ENCODE measurements at places on chromosomes 1 and 21.

DNA sequence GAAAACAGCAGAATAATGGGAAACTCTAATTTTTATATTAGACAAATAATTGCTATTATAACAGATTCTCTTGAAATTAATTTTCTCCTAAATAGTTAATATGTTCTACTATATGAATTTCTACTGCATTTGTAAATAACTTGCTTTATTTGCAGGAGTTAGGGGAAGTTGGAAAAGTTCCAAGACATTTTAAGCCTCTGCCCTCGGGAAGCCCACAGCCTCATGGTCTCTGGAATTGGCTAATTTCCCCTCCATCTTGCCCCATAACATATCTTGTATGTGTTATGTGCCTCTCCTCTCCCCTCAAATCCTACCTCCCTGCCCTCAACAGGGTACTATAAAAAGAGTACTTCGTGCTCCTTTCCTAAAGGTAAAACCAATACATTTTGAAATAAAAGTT is 271.4 kb upstream of the NR5A2 start:
- DNase-seq: peak; percentile 10

- no peak for DNase-seq
These were observed 75.5 kb upstream of the GPR88 start for GRCh38 chr1:100462326-100463025.

DNA sequence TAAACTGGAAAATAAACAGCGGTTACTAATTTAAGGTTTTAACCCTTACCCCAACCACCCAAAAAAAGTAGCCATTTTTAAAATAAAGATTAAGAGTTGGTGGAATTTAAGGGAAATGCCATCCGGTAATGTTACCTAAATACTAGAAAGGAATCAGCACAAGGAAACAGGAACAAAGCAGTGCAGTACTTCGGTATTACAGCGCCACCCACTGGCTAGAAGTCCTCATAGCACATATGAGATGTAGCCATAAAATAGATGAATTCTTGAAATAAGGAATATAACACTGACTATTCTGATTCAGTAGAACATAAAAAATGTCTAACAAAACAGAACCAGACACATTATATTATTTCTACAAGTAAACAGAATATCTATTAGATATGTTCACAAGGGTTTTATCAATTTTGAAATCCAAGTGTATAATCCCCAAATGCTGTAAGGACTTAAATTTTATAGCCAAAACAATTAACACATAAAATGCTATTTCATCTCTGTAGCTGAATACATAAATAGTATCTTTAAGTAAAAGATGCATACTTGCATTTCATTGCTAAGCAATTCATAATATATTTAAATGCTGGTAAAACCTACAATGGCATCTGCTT is 58.8 kb downstream of the FRRS1 start:
- peak; percentile 65 for DNase-seq

- DNase-seq: no peak
These were observed 14.8 kb downstream of the PI4KB start for GRCh38 chr1:151312411-151312810.

- no peak for DNase-seq
These were observed 303.7 kb upstream of the PLD5 start for GRCh38 chr1:242828199-242828598.

DNA sequence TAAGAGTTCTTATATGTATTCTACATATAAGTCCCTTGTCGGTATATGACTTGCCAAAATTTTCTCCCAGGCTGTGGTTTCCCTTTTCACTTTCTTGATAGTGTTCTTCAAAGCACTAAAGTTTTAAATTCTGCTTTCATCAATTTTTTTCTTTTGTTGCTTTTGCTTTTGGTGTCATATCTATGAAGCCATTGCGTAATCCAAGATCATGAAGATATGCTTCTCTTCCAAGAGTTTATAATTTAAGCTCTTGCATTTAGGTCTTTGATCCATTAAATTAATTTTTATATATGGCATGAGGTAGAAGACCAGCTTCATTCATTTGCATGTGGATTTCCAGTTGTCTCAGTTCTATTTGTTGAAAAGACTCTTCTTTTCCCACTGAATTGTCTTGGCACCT is 22.2 kb downstream of the DESI2 start:
- no peak for DNase-seq

DNA sequence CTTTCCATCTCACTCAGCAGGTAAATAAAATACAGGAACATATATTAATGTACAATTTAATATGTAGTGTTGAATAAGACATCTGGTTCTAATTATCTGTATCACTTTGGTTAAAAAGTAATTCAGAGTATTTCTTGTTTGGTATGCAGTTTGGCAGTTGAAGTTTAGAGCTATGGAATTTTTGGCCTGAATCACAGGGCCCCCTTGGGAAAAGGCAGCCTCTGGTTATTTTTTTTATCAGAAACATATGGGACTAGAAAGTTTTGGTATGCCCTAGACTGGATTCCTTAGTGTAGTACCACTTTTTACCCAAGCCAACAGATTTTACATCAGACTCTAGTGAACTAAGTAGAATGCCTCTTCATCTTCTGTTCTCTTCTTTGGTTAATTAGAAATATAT is 26.4 kb downstream of the CNST start:
- no peak for DNase-seq

- no peak for DNase-seq
These were observed 27.8 kb downstream of the HSPG2 start for GRCh38 chr1:21909286-21909759.

GRCh38 chr21:22395965-22396364 is 1397.8 kb downstream of the NCAM2 start:
- DNase-seq: no peak

GRCh38 chr1:201737352-201738060 is 91.5 kb upstream of the IPO9 start:
- DNase-seq: no peak

DNA sequence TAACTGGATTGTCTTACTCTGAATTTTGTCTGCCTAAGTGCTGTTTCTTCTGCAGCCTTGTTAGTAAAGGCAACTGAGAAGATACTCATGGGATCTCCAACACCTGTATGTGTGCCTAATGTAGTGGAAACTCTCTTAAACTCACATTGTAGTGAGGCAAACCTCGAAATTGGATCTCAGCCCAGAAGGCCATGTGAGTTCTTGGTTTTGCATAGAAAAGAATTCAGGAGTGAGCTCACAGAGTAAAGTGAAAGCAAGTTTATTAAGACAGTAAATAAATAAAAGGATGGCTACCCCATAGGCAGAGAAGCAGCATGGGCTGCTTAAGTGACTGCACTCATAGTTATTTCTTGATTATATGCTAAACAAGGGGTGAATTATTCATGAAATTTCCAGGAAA is 1344.7 kb downstream of the NCAM2 start:
- DNase-seq: peak; percentile 83

GRCh38 chr1:224733027-224733911 is 117.2 kb downstream of the CNIH3 start:
- DNase-seq: peak; percentile 37

- DNase-seq: no peak
These were observed 30.8 kb upstream of the SLC35F3 start for GRCh38 chr1:233873666-233874065.

DNA sequence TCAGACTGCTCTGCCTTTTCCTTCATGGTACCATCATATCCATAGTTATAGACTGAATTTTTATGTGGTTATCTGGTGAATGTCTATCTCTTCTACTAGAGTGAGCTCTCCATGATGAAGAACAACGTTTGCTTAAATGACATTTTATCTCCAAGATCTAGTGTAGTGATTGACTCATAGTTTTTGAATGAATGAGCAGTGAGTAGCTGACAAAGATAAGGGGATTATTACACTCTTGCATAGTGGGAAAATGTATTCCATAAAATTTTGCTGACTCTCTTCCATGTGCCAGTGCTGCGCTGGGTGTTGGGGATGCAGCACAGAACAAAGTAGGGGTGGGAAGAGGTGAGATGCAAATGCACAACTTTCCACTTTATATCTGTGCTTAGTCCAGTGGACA is 147.7 kb downstream of the TGFB2 start:
- DNase-seq: no peak

DNA sequence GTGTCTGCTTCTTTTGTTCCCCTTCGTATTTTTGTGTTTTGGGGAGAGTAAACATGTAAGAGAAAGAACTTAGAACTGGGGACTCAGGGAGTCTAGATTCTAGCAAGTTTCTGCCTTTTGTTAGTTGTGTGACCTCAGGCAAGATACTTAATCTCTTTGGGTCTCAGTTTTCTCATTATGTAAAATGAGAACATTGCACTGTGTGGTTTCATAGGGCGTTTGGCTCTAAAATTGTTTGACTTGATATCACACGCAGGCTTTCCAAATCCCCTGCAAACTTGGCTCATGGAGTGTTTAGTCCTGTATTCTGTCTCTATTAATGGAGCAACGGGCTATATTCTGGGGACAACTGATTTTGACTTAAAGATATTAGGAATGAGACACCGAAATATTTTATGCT is 57.7 kb downstream of the NTNG1 start:
- DNase-seq: no peak

DNA sequence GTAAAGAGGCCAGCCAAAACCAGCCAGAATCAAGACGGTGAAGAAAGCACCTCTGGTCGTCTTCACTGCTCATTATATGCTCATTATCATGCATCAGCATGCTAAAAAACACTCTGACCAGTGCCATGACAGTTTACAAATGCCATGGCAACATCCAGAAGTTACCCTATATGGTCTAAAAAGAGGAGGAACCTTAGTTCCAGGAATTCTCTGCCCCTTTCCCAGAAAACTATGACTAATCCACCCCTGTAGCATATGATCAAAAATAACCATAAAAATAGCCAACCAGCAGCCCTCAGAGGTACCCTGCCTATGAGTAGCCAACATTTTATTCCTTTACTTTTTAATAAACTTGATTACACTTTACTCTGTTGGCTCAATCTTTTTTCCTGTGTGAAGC is 34.2 kb upstream of the PBX1 start:
- DNase-seq: no peak

DNA sequence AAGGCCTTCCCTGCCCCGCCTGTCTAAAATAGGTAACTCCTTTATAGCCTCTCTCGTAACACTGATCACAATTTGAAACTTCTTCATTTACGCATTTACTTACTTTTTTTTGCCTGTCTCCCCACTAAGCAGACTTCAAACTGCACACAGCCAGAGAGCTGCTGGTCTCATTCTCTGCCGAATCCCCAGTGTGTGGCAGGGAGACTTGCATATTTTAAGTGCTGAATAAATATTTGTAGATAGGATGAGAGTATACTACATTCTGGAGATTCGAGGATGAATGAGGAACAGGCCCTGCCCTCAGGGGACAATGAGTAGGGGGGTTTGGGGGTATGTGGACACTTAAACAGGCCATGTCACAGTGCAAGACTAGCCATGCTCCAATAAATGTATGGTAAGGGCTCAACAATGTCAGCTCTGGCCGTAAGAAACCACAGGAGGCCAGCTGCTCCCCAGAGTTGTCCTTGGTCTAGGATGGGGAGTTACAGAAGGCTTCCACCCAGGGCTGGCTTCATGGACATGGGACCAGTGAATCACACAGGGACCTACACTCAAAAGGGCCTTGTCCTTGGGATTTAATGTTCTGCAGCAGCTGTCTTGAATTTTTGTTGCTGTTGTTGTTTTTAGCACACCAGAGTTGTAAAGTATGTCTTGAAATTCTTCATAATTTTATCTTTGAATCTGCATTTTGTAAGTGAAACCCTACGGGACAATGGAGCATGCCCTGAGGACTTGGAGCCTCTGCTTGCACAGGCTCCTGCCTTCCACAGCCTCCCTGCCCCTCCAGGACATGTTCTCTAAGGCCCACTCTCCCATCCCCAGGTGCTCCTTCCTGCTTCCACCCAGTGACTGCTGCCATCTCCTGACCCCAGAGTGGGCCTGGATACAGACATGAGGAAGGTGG is 8.5 kb downstream of the DIO1 start:
- DNase-seq: peak; percentile 15

GRCh38 chr21:26794597-26795411 is 50.4 kb downstream of the ADAMTS1 start:
- no peak for DNase-seq

DNA sequence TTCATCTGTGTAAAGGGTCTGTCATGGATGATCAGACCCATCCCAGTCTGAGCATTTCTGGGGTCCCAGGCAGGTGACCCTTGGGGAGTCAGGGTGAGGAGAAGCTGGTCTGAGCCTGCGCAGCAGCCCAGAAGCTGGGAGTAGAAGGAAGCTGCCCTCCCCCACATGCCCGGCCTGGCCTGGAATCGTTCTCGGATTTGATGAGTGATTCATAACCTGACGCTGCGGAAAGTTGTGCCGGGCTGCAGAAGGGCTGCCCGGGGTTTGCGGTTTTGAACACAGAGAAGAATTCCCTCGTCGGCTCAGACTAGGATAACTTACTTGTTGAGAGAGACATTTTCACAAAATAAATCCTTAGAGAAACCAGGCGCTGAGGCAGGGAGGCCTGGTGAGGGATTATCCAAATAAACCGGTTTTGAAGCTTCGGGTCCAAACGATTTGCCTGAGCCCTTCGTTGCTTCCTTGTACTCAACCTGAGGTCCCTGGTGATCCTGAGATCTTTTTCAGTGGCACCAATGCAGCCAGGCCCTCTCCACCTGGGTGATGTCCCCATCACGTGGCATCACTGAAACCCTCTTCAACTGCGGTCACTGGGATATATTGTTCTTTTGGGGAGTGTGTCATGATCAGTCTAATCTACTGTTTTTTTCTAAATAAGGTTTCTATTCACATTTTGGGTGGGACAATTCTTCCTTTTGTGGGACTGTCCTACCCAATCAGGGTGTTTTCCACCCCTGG is 29.2 kb downstream of the EPHB2 start:
- no peak for DNase-seq

GRCh38 chr1:5466487-5466886 is 525.7 kb downstream of the NPHP4 start:
- no peak for DNase-seq
